ENCODE measurements at places on chromosomes 11 and 22. TPM values are rescaled to one million over a fixed set of nuclear protein-coding genes. Genes with fewer than 3 reads are reported as not detected.

TCN2 gene
- 29.2 TPM for polyA plus RNA-seq

MMP8 gene
- 0.31 TPM for polyA plus RNA-seq

TYR gene
- polyA plus RNA-seq: not detected

ACAT1 gene
- polyA plus RNA-seq: 144 TPM

RAB38 gene
- 1.5 TPM for polyA plus RNA-seq

MS4A6A gene
- polyA plus RNA-seq: 13.2 TPM

TNNT3 gene
- polyA plus RNA-seq: 2.2 TPM

NELL1 gene
- 0.03 TPM for polyA plus RNA-seq

C11orf87 gene
- polyA plus RNA-seq: not detected

RCOR2 gene
- 0.27 TPM for polyA plus RNA-seq

ZP1 gene
- polyA plus RNA-seq: 0.79 TPM

PARVG gene
- polyA plus RNA-seq: 13.5 TPM

MMP27 gene
- polyA plus RNA-seq: not detected

ROM1 gene
- 25.6 TPM for polyA plus RNA-seq

BRSK2 gene
- 0.82 TPM for polyA plus RNA-seq

SLC17A6 gene
- not detected for polyA plus RNA-seq

OR51B5 gene
- not detected for polyA plus RNA-seq

CDC42BPG gene
- polyA plus RNA-seq: 0.90 TPM

All from adipose tissue (tissue), 3 donors.